ENCODE measurements at places on chromosomes 16 and 17.
A peak's percentile ranks its signal among the peaks of the same experiment; 100 is the strongest.

DNA sequence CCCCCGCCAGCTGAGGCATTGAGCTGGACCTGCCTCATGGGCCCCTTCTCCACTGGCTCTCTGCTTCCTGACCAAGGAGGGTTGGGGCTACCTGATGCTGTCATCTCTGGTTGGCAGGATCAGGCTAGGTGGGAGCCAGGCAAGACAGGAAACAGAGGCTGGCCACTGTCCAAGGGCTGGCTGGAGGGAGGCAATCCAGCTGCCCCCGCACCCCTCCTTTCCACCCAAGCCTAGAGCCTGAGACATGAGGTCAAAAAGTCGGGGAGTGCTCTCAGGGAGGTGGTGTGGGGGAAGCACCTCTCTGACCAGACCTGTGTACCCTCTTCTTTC is 14.5 kb downstream of the NGFR start:
- no peaks in the 10 kb centered on the region for H3K4me1 ChIP-seq
- H3K27me3 ChIP-seq: peaks cover 2% of the 10 kb centered on the region
- H3K27ac ChIP-seq: no peak overlapping the region
- H3K36me3 ChIP-seq: no peaks in the 10 kb centered on the region
- H3K4me3 ChIP-seq: no peak overlapping the region

DNA sequence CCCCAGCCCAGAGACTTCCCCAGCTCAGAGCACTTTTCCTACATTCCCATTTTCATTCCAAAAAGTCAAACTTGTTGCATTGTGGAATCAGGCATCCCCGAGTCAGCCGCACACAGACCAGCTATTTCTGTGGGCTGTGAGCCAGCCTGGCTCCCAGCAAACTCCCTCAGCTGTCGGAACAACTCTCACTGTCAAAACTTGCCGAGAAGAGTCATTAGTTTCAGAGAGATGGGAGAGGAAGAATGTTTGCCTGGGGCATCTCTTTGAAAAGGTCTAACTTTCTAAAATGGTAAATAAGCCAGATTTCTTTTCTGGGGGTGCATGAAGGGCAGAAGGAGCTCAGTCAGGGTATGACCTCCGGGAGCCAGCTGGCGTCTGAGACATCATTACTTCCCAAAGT is 280.0 kb downstream of the TMEM114 start:
- H3K27ac ChIP-seq: no peak overlapping the region
- H3K4me1 ChIP-seq: no peaks in the 10 kb centered on the region
- no peaks in the 10 kb centered on the region for H3K27me3 ChIP-seq
- DNase-seq: no peak
- H3K36me3 ChIP-seq: no peaks in the 10 kb centered on the region

GRCh38 chr16:65012357-65012756 is 109.5 kb downstream of the CDH11 start:
- no peak for DNase-seq
- H3K4me1 ChIP-seq: no peaks in the 10 kb centered on the region
- no peaks in the 10 kb centered on the region for H3K27me3 ChIP-seq
- H3K27ac ChIP-seq: no peak overlapping the region

DNA sequence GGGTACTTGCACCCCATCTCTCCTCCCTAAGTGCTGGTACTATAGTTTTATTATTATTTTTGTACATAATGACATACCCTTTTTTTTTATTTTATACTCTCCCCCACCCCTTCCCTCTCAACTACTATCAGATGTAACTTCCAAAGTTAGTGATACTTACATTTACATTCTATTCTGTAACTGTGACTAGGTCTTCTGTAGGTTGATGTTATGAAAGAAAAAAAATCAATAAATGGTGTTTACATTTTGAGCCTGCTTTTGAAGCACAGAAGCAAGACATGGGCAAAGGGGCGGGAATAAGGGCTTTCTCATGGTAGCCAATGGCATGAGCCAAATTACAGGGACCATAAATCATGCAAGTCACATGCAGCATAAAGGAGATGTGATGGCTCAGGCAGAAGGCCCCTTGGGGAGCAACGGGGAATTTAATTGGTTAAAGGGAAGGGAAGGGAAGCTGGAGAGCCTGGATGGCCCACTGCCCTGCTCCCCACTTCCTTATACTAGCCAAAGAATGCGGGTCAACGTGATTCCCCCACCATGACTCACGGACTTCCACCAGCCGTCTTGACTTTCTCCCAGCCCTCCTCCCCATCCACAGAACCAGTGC is 2.4 kb upstream of the ACSF2 start:
- H3K27ac ChIP-seq: no peak overlapping the region
- H3K27me3 ChIP-seq: no peaks in the 10 kb centered on the region
- H3K4me1 ChIP-seq: peaks cover 31% of the 10 kb centered on the region
- no peaks in the 10 kb centered on the region for H3K36me3 ChIP-seq

DNA sequence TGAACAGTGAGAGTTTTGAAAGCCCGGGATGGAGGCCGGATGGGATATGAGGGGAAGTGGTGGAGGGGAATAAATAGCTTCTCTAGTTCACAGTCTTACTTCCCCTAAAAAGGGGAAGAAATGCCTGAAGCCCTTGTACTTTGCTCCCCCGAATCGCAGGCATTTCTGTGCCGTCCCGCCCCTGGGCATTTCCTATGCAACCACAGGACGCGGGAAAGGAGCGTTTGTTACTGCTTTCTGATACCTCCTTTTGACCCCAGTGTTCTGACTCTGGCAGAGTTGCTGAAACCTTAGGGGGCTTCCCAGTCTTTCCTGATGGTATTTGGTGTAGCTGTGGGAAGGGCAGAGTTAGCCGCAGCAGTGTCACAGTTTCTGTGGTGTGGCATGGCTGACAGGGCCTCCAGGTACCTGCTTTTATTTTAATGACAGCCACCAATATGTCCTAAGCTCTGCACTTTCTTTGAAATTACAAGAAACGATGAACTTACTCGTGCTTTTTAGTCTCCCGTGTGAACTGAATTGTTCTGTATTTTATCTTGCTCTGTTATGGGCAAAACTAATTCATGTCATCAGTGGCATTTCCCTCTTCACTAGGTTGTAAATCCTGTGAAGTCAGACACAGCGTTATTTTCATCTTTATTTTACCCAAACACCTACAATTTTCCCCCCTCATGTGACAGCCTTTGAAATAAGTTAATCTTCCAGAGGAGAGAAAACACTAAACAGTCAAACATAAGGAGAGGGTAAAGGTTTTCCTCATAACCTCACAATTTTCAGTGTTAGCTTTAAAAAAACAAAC is 27.1 kb downstream of the USP10 start:
- H3K4me3 ChIP-seq: no peak overlapping the region
- no peak for DNase-seq
- no peaks in the 10 kb centered on the region for H3K27me3 ChIP-seq
- H3K4me1 ChIP-seq: peaks cover 8% of the 10 kb centered on the region

- no peaks in the 10 kb centered on the region for H3K27me3 ChIP-seq
- no peaks in the 10 kb centered on the region for H3K4me1 ChIP-seq
- DNase-seq: no peak
- no peak overlapping the region for H3K27ac ChIP-seq
- no peak overlapping the region for H3K4me3 ChIP-seq
- no peaks in the 10 kb centered on the region for H3K36me3 ChIP-seq
Measured at GRCh38 chr16:78667675-78668074, 568.2 kb downstream of the WWOX start.

- no peak overlapping the region for H3K4me3 ChIP-seq
- H3K27ac ChIP-seq: no peak overlapping the region
- H3K36me3 ChIP-seq: no peaks in the 10 kb centered on the region
- no peak for DNase-seq
- H3K4me1 ChIP-seq: peaks cover 2% of the 10 kb centered on the region
Measured at GRCh38 chr17:60153606-60154390, 4.0 kb downstream of the CA4 start.

DNA sequence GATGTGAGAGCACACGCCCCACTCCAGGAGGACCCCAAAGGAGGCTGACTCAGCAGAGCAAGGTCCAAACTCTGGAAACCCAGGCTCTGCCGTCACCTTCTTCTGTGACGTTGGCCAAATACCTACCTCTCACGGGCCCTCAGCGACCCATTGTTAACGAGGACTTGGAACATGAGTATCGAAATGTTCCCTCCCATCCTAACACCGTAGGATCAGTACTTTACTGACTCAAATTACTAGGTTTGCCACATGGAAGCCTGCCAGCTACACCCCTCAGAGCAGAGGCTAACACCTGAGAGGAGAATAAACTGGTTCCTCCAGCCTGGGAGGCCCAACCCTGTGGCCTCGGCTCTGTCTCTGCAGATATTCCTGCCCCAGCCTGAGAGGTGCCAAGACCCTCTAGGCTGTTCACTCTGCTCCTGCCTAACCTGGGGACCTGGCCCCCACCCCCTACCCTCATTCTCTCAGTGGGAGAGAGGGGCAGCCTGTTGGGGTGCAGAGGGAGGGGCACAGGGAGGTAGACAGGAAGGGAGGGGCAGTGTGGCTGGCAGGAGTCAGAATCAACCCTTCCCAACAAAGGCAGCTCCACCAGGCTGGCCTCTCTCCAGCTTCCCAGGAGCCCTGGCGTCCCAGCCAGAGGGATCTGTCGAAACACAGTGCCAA is 4.4 kb downstream of the PITPNM3 start:
- H3K4me3 ChIP-seq: no peak overlapping the region
- peaks cover 7% of the 10 kb centered on the region for H3K4me1 ChIP-seq
- H3K27ac ChIP-seq: no peak overlapping the region
- no peaks in the 10 kb centered on the region for H3K36me3 ChIP-seq

- no peaks in the 10 kb centered on the region for H3K36me3 ChIP-seq
- H3K27ac ChIP-seq: no peak overlapping the region
- H3K4me3 ChIP-seq: no peak overlapping the region
- no peaks in the 10 kb centered on the region for H3K4me1 ChIP-seq
- DNase-seq: no peak
- H3K27me3 ChIP-seq: peaks cover 36% of the 10 kb centered on the region
Measured at GRCh38 chr16:66359811-66360608, 6.5 kb upstream of the CDH5 start.

GRCh38 chr16:86476956-86477534 is 33.3 kb upstream of the FOXF1 start:
- DNase-seq: no peak
- H3K27ac ChIP-seq: no peak overlapping the region
- H3K27me3 ChIP-seq: peaks cover 35% of the 10 kb centered on the region
- H3K4me3 ChIP-seq: no peak overlapping the region
- no peaks in the 10 kb centered on the region for H3K4me1 ChIP-seq

DNA sequence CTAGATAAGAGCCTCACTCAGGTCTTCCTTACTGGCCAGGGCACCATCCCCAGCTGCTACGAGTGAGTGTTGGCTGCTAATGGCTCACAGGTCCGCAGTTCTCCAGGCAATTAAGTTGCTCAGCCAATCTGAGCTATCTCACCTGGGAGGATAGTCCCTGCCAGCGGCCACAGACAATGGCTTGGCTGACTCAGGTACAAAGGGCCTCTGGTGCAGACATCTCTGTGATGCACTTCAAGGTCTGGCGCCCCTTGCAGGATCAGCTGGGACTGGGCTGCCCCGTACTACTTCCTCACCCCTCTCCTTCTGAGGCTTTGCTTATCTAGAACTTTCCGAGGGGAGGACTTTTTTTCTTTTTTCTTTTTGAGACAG is 49.2 kb upstream of the EMP2 start:
- no peaks in the 10 kb centered on the region for H3K4me1 ChIP-seq
- H3K36me3 ChIP-seq: no peaks in the 10 kb centered on the region
- no peak for DNase-seq
- no peak overlapping the region for H3K27ac ChIP-seq

- H3K4me3 ChIP-seq: no peak overlapping the region
- no peaks in the 10 kb centered on the region for H3K4me1 ChIP-seq
- H3K36me3 ChIP-seq: no peaks in the 10 kb centered on the region
- H3K27me3 ChIP-seq: no peaks in the 10 kb centered on the region
- no peak for DNase-seq
- no peak overlapping the region for H3K27ac ChIP-seq
Measured at GRCh38 chr17:52049051-52049450, 109.5 kb downstream of the CA10 start.

DNA sequence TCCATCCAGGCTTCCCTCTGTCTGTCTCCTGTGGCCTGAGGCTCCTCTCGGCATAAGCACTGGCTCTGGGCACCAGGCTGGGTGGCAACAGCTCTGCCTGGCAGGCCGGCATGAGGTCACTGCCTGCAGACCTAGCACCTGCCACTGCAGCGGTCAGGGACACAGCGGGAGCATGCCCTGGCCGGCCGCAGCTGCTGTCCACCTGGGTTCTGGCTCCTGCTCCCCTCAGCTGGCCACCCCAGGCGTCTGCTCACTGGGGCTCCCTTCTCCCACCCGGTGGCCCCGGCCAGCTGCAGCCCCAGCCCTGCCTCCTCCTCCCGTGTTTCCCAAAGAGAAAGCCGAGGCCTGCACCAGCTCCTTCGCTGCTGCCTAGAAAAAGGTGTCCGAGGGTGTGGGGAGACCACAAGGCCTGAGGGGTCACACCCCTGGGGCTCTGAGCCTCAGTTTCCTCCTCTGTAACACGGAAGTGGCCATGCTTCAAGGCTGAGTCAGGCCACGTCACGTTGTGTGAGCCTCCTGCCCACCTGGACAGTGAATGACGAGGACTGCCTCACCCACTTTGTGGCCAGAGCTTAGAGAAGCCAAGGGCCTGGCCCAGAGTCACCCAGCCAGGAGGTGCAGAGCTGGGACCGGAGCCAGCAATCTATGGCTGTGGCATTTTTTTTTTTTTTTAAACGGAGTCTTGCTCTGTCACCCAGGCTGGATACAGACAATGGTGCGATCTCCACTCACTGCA is 6.7 kb downstream of the NTHL1 start:
- peaks cover 6% of the 10 kb centered on the region for H3K36me3 ChIP-seq
- no peak overlapping the region for H3K4me3 ChIP-seq
- no peak overlapping the region for H3K27ac ChIP-seq
- no peak for DNase-seq
- H3K27me3 ChIP-seq: no peaks in the 10 kb centered on the region

GRCh38 chr16:88008840-88009239 is 57.6 kb downstream of the BANP start:
- no peak overlapping the region for H3K27ac ChIP-seq
- no peaks in the 10 kb centered on the region for H3K4me1 ChIP-seq
- no peaks in the 10 kb centered on the region for H3K27me3 ChIP-seq
- H3K4me3 ChIP-seq: no peak overlapping the region

- no peak overlapping the region for H3K27ac ChIP-seq
- H3K4me3 ChIP-seq: no peak overlapping the region
- H3K36me3 ChIP-seq: no peaks in the 10 kb centered on the region
- DNase-seq: no peak
Measured at GRCh38 chr17:6729531-6729930, 16.4 kb upstream of the SLC13A5 start.

GRCh38 chr17:10875984-10876555 is 38.2 kb upstream of the PIRT start:
- H3K36me3 ChIP-seq: no peaks in the 10 kb centered on the region
- no peak overlapping the region for H3K27ac ChIP-seq
- no peak for DNase-seq
- no peaks in the 10 kb centered on the region for H3K4me1 ChIP-seq
- no peaks in the 10 kb centered on the region for H3K27me3 ChIP-seq

GRCh38 chr16:88938777-88939244 is 38.2 kb downstream of the CBFA2T3 start:
- H3K36me3 ChIP-seq: peaks cover 56% of the 10 kb centered on the region
- no peak for DNase-seq
- peak overlapping the region; percentile 83 for H3K27ac ChIP-seq
- no peaks in the 10 kb centered on the region for H3K27me3 ChIP-seq
- peaks cover 64% of the 10 kb centered on the region for H3K4me1 ChIP-seq
